KBM-7 (cell line): ENCODE measurements at places on chromosomes 11 and 22.

DNA sequence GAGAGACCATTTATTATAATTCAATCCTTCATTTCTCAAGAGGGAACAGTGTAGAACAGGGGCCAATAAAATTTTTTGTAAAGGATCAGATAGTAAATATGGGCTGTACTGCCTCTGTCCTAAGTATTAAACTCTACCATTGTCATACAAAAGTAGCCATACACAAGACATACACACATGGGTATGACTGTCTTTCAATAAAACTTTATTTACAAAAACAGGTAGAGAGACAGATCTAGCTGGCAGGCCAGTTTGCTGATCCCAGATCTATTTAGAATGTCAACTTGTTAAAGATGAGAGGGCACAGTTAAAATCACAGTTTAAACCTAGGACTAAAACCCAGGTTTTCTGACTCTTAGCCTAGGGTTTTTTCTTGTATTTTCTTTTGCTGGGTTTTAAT is 16.7 kb downstream of the TRAF6 start:
- no peak for DNase-seq

DNA sequence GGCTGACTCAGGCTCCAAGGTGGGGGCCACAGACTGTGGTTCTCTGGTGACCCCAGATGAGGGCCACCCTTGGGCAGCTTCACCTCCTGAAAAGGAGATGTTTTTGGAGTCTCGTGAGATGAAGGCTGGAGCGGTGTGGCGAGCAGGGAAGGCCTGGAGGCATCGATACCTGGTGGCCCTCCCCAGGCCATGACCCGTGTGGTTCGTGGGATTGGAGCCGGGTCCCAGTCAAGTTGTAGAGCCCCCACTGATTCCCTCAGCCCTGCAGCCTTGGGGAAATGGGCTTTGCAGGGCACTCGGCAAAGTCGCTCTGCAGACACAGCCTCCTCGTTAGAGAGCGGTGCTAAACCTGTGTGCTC is 1083.4 kb downstream of the BRD1 start:
- no peak for DNase-seq

- peak; percentile 69 for DNase-seq
Measured at GRCh38 chr11:22192642-22193347, at the start of gene ANO5. TSS of gene ANO5 (plus strand) at chr11:22193085. CDS start at chr11:22193493, 408 bp downstream.

DNA sequence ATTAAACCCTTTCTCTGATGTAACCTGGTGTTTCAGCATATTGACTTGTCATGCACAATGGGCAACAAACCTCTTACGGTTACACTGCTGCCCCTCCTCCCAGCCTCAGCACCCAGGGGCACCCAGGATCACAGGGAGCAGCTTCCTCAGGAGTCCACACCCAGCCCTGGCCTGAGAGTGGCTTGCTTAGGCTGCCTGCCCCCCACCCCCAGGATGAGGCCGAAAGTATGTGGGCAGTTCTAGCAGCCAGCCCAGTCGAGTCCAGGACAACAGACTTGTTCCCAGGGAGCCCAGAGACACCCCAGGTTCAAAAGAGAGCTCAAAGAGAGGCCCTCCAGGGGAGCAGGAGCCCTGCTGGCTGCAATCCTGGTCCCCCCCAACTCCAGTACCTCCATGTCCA is 108.1 kb upstream of the THY1 start:
- DNase-seq = no peak

GRCh38 chr11:23573429-23573828 is 713.2 kb upstream of the CCDC179 start:
- DNase-seq = no peak

- DNase-seq = peak; percentile 33
Measured at GRCh38 chr22:41831828-41832552, 915 bp upstream of the SREBF2 start.

GRCh38 chr22:46513908-46514550 is 23.4 kb downstream of the CELSR1 start:
- DNase-seq = no peak

- DNase-seq = no peak
Measured at GRCh38 chr11:75878933-75879332, 63.9 kb downstream of the UVRAG start.

DNA sequence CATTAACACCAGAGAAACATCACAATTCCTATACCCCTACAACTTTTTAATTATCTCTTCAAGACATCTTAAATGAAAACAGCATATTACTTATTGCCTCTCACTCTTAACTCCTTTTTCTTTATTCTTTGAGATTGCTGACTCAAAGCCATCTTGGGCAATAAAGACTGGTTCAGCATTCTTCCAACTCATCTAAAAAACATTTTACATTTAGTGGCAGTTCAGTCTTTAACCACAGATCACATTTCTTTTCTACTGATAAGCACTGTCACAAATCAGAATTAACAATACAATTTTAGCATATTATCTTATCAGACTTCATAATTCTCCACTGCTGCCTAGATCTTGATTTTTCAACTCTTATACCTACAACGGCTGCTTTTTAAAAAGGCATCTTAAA is 34.0 kb downstream of the SIK3 start:
- DNase-seq = no peak

- DNase-seq = no peak
Measured at GRCh38 chr11:61150706-61151544, 10.3 kb downstream of the VPS37C start.

DNA sequence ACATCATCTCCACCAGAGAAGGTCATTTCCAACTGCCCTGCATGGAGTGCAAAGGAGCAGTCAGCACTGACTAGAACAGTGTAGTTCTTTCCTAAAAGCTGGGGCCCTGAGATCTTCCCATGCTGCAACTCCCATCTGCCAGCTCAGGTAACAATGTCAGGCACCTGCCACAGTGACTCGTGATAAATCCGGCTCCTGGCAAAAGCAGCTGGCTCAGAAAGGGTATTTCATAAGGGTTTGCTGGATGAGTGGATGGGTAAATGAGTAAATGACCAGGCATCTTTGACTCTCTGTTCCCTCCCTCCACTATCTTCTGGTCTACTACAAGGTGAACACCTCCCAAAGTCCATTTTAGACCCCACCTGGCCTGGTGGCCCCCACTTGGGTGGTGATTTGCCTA is 403.6 kb downstream of the NXPE2 start:
- DNase-seq = no peak

DNA sequence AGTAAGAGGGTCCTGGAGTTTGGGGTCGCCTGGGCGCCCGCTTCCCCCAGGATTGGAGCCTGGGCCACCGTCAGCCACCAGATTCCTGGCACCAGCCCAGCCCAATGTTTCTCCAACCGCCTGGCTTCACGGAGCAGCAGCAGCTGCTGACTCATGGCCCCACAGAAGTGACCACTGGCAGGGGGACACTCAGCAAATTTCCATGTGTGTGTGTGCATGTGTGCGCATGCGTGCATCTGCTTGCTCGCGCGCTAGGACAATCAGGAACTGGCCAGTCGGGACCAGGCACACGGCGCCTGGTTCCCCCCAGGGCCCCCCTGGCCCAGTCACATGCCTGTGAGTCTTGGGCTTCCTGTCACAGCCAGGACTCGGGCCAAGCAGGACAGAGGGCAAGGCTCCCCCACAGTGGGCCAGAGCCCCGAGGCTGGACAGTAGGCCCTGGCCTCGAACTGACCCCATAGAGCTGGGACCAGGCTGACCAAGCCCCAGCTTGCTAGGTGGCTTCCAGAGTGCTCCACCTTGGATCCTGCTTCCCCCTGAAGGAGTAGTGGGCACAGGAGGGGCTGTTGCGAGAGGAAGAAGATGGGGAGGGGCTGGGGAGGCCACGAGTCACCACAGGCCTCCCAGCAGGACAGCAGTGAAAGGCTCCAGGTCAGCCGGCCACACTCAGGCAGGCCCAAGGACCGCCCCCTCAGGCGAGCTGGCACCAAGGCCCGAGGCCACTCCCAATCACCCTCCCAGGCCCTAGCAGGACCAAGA is 3.2 kb downstream of the CTSD start:
- DNase-seq = no peak

DNA sequence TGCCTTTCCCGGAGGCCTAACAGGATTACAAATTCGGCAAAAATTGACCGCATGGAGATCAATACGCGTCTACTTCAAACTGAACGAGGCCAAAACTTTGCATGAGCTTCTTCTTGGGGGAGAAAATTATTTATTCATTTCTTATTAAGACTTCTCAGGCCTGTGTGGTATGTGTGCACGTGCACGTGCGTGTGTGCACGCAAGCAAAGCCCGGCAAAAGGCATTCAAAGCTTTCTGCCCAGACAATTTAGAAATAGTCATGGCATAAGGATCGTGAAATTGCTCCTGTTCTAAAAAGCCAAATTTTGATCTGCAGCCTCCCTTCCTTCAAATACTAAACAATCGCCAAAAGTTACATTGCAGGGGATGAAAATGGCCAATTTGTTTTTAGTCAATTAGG is 14.6 kb downstream of the MN1 start:
- DNase-seq = no peak

DNA sequence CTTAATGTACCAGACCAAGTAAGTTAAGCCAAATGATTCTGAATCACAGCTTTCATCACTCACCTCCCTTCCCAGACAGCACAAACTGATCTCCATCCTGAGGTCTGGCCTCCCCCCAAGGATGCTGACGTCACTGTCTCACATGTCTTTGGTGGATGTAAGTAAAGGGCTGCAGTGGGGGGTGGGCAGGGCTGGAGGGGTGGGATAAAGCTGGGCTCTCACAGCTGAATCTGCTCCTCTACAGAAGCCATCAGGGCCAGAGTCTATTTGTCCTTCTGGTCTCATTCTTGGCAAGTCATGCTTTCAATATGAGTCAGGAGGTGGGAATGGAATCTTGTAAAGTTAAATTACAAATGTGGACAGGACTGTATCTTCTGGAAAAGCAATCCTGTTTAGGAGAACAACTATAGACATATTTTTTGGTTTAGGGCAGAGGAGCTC is 32.7 kb downstream of the P4HA3 start:
- no peak for DNase-seq

GRCh38 chr22:44524806-44525205 is 26.8 kb upstream of the RTL6 start:
- no peak for DNase-seq

- no peak for DNase-seq
Measured at GRCh38 chr22:46589141-46589748, 30.9 kb upstream of the GRAMD4 start.

GRCh38 chr22:29266564-29267461 is 968 bp downstream of the RHBDD3 start:
- no peak for DNase-seq

DNA sequence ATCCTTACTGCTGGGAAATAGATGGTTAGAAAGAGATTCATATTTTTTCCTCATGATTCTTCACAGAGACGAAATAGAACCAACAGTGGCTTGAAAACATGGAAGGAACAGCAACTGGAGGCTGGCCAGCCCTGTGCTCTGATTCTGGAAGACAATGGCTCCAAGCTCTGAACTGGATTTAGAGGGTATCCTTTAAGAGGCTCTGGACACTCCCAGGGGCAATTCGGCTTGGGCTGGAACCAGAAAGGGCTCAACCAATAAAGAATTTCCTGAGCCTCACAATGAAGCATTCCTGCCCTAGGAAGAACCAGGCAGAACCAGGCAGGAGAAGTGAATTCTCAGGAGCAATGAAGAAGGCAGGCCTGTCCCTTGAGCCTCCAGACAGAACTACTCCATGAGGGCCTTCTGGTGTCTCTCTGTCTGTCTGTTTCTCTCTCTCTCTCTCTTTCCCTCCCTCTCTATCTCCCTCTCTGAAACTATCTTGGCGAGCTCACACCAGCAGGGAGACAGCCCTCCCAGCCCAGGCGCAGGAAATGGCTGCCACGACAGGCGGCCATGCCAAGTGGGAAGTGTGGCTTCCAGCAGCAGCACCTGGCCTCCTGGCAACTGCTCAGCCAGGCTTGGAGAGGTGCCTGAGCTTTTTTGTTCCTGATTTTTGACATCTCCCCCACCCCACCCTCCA is 93.3 kb downstream of the RCN1 start:
- no peak for DNase-seq

- no peak for DNase-seq
Measured at GRCh38 chr22:50089682-50090411, at the start of gene MOV10L1. TSS of gene MOV10L1 (plus strand) at chr22:50090006. CDS start at chr22:50090089, 83 bp downstream.

- no peak for DNase-seq
Measured at GRCh38 chr11:76030286-76030685, 176.0 kb downstream of the WNT11 start.

GRCh38 chr11:133977067-133977677 is 20.4 kb upstream of the IGSF9B start:
- no peak for DNase-seq

DNA sequence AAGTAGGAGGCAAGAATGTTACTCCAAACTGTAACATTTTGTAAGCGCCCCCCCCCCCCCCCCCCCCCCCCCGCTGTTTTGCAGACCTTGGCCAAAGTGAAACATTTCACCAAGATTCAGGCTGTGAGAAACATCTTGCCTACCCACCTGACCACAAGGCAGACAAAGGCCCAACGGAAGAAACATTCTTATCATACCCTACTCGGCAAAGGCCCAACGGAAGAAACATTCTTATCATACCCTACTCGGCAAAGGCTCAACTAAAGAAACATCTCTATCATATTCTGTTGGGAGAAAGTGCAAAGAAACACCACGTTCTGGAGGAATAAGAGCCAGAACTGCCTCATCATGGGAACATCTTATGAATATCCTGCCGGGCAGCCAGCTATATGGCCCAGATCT is 117.1 kb downstream of the JRKL start:
- DNase-seq = no peak

GRCh38 chr11:19723572-19724342 is 11.1 kb downstream of the NAV2 start:
- DNase-seq = no peak

- peak; percentile 0 for DNase-seq
Measured at GRCh38 chr11:107249054-107249453, 208.6 kb downstream of the CWF19L2 start.

DNA sequence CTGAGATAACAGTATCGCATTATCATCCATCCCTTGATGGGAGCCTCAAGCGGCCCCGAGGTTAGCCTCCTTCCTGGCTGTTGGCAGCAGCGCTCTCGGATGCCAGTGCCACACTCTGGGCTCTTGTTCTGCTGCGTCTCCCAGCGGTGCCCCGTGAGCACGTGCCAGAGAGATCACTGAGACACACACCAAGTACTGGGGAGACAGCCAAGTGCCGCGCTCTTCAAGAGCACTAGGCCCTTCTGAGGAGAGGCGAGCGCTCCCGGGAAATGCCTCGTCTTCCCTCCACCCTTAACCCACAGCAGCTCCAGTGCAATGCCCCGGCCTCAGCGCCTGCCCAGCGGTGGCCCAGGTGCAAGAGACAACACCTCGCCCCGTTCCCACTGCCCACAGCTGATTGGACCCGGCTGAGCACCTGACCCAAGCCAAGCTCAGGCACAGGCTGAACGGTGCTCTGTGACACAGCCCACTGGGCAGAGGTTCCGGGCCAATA is 248.3 kb upstream of the NARS2 start:
- no peak for DNase-seq

- peak; percentile 8 for DNase-seq
Measured at GRCh38 chr11:70468256-70469195, 70.2 kb downstream of the CTTN start.

DNA sequence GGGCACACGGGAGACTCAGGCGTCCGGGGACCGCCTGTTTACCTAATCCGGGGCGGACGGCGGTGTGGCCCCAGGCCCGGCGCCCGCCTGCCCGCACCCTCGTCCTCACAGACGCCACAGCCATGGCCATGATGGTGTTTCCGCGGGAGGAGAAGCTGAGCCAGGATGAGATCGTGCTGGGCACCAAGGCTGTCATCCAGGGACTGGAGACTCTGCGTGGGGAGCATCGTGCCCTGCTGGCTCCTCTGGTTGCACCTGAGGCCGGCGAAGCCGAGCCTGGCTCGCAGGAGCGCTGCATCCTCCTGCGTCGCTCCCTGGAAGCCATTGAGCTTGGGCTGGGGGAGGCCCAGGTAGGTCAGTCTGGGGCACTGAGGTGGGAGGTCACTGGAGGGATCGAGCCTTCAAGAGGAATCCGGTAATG is 10.0 kb upstream of the RAB1B start:
- no peak for DNase-seq
